Stimulated activated naive CD4-positive, alpha-beta T cell (primary cell): ENCODE measurements at places on chromosomes 13 and 19.

DNA sequence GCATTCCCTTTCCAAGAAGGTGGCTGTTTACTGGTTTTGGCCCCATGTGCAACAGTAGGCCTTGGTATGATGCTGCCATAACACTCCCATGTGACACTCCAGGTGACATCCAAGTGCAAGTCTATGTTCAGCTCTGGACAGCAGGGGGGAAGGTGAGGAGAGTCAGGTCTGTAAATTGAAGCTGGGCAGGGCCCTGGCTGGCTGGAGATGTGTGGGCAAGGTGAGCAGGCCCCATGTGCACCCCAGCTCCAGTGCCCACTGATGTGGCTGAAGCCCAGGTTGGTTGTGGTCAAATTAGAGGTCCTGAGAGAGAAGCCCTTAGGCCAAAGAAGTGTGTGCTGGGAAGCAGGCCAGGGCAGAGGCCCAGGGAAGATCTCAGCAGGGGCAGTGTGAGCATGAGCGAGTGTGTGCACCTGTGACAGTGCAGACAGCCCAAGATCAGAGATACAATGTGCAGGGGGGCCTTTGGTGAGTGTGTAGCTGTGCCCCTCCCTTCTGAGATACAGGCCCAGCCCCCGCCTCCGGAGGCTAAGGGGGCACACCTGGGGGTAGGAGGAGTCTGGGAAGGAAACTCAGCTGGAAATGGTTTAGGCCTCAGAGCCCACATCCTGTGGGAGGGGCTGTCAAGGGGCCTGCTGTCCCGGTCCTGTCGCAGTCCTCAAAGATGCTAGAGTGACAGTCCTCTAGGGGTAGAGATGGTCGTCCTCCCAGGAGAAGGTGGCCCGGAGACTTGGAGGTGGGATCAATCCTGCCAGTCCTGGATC, 18.6 kb downstream of the DEDD2 start:
- DNase-seq, result peak; percentile 82

GRCh38 chr19:17111766-17112165, 36.2 kb downstream of the MYO9B start:
- no peak for DNase-seq

GRCh38 chr13:114108894-114109293, 23.5 kb downstream of the RASA3 start:
- DNase-seq, result no peak

DNA sequence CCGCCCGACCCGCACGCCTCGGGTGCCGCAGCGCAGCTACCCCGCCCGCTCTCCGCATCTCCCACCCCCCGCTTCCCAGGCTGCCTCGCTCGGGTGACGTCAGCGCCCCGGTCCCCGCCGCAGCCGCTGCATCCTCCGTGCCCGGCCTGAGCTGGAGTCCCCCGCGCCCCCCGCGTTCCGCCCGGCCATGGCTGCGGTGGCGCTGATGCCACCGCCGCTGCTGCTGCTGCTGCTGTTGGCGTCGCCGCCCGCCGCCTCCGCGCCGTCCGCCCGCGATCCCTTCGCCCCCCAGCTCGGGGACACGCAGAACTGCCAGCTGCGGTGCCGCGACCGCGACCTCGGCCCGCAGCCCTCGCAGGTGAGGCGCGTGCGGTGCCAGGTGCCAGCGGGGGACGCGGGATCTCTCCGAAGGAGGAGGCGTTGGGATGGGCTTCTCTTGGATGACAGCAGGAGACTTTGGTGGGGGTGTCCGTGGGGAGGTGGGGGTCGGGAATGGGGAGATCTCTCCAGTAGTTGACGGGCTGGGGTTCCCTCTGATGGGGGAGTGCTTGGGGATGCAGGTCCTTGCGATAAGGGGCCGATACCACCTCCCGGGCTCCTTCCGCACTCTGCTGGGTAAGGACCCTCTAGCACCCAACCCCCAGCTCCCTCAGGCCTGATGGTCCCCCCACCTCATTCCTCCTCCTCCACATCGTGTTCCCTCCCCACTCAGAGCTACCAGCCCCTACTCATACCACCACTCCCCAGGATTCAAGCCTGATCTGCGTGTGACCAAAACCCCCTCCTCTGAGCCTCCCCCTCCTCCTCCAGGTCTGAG, at the start of gene TMEM59L:
Gene TMEM59L, plus strand, starts transcription at position 99 of the 817 bp plus-strand sequence. Its CDS starts 89 bp downstream, at position 188.
- DNase-seq, result peak; percentile 61

DNA sequence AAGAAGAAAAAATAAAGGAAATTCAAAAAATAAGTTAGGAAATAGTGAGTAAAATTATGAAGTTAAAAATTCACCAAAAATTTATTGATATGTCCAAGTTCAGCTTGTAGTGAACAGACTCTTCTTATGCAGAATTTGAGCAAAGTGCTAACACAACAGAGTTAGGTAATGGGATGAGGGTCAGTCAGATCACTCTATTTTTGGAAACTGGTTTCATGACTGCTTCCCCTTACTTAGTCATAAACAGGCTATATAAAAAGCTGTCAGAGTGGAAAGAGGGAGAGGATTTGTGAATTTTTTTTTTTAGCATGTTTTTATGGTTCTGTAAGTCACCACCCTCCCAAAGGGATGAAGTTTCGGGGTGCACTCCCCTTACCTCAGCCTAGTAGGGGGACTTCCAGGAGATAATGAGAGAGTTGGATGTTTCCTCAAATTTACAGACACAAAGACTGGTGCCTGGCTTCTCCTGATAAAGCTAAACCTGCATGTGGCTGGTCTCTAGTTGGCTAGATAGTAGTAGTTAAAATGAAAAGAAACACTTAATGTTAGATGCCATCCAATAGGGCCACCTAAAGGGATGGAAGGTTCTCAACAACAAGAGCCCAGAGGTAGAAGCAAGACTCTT, 4.5 kb downstream of the CPB2 start:
- no peak for DNase-seq

DNA sequence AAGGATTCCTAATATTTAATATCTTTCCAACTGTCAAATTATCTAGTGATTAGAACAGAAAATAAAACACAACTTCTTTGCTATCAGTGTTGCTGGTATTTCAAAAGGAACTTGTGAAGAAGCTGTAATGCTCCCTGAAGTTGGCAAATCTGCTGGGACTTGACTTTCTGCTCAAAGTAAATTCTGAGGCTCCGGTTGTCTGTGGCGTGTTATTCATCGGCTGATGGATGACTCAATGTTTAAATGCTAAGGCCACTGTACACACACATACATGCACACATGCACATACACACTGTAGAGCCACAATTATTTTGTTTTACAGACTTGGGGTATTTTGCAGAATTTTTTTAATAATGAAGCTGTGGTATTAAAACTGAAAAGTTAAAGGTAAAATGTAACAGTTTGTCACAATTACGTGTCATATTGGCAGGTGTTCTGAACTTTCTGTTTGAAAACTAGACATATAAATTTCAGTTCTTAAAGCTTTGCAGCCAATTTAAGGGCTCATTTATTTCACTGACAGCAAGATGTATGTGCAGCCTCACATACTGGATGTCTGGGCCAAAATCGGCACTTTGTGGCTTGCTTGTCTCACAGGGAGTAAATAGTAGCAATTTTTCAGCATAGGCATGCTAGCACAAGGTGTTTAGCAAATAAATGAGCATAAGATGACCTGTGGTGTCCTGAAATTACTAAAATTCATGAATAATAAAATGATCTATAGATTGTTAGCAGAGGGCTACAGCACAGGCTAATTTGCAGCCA, 1691.7 kb upstream of the PCDH20 start:
- no peak for DNase-seq

DNA sequence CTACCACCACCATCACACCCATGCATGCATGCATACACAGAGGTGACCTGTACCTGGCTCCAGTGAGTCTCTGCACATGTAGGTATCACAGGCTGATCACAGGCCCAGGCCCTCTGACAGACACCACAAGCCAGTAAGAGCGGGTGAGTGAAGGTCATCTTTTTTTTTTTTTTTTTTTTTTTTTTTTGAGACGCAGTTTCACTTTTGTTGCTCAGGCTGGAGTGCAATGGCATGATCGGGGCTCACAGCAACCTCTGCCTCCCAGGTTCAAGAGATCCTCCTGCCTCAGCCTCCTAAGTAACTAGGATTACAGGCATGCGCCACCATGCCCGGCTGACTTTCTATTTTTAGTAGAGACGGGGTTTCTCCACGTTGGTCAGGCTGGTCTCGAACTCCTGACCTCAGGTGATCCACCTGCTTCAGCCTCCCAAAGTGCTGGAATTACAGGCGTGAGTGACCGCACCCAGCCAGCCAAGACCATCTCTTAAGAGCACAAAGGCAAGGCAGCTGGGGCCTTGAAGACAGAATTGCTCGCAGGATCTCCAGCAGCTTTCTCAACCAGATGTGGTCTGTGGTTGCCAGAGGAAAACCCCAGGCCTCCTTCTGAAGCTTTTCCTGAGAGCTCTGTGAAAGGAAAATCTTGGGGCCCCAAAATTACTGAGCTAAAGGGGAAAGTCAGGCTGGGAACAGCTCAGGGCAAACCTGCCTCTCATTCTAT, 3.2 kb upstream of the NKG7 start:
- no peak for DNase-seq

GRCh38 chr13:109787135-109787954, 962 bp upstream of the IRS2 start:
- peak; percentile 36 for DNase-seq

- no peak for DNase-seq
These were observed 118.2 kb downstream of the SIPA1L3 start for GRCh38 chr19:38024992-38025908.

DNA sequence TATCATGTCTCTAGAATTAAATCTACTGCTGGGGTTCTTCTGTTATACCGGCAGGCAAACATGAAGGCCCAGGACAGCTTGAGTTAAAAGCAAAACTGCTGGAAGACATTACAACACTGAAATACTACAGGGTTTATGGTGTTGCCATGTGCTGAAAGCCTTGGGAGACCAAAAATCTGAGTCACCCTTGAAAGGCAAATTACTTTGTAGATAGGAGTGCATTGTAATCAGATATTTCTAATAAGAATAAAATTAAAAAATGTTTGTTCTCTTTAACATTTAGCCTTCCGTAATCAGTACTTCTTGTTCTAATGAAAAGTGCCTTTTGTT, 181.3 kb downstream of the PCDH9 start:
- no peak for DNase-seq

- peak; percentile 31 for DNase-seq
These were observed 2.6 kb upstream of the KLK15 start for GRCh38 chr19:50835785-50836542.

DNA sequence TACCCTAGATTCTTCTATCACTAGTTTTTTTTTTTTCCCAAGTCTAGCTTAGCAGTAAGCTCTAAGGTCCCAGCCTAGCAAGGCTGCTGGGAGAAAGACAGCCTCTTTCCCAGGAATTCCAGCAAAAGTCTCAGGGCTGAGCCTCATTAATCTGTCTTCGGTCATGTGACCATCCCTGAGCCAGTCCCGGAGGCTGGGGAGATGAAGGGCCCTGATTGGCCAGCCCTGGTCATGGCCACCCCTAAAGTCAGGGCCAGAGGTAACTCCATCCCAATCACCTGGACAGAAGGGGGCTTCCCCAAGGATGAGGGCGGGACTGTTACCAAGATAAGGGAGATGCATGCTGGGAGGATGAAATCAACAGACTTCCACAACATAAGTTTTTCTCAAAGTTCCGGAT, 43.3 kb downstream of the CCNE1 start:
- DNase-seq, result no peak

DNA sequence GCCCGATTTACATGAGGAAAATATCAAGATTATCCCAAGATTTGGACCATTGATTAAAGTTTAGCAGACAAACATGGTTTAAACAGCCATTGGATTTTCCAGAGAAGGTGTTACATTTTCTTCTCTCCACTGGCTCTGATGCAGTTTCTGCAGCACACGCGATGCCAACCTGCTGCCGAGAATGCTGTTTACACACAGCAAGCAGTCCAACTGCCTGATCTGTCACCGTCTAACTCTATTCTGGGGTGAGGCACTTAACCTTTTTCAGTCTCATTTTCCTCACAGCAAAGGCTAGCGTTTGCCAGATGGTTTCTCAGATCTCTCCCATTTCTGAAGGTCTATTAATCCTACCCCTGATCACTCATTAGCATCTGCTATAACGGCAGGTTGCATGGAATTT, 763.5 kb upstream of the GPC6 start:
- DNase-seq, result no peak

DNA sequence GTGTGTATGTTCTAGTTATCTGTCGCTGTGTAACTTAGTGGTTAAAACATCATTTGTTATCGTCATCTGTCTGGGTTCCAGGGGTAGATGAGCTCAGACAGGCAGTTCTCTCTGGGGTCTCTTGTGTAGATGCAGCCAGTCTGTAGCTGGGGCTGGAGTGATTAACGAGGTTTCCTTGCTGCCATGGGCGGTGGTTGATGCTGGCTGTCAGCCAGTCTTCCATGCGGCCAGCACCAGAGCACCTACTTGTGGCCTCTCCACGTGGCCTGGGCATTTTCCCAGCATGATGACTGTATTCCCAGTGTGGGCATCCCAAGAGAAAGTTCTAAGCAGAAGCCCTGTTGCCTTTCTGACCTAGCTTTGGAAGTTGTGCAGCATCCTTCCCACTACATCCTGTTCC, 10.7 kb downstream of the ERCC5 start:
- no peak for DNase-seq

- peak; percentile 54 for DNase-seq
These were observed 6.3 kb downstream of the ERICH4 start for GRCh38 chr19:41449079-41449864.

- DNase-seq, result no peak
These were observed 827 bp downstream of the CKM start for GRCh38 chr19:45321848-45322247.

GRCh38 chr13:29402166-29402636, 193.3 kb downstream of the SLC7A1 start:
- DNase-seq, result no peak

DNA sequence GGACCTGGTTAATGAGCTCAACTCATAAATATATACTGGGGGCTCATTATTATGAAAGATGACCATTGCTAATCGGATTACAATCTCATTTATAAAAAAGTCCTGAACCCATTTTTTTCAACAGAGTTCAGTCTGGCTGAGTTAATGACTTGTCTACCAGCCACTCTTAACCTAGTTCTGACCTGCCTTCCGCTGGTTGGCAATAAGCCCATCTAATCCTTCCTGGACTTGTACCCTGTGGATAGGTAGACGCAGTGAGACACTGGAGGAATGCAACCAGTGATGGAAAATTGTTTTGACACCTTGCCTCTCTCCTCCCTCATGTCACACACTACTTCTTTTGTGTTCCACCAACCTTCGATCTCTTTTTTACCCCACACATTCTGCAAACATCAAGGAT, 279.9 kb downstream of the FOXO1 start:
- DNase-seq, result no peak

DNA sequence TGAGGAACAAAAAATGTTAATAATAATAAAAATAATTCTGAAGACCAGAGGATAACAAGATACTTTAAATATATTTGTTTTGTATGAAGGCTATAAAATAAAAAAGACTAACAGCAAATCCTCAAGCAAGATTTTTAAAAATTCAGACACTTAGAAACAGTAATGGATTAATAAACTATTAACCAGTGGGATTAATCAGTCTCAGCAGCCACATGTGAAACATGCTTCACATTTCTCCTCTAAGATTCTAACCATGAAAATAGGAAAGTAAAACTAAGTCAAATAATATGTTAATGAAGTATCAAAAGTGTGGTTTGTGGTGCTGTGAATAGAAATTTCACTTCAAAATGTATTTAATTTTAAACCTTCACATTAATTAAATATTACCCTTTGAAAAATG, 57.4 kb downstream of the KCNRG start:
- no peak for DNase-seq

- no peak for DNase-seq
These were observed 8.5 kb downstream of the ZNF557 start for GRCh38 chr19:7078008-7078407.

GRCh38 chr19:1082165-1082927, 12.8 kb downstream of the POLR2E start:
- peak; percentile 90 for DNase-seq
